Large intestine (tissue), 12 donors: ENCODE measurements at places on chromosomes 3 and 15.
A peak's percentile ranks its signal among the peaks of the same experiment; 100 is the strongest.

DNA sequence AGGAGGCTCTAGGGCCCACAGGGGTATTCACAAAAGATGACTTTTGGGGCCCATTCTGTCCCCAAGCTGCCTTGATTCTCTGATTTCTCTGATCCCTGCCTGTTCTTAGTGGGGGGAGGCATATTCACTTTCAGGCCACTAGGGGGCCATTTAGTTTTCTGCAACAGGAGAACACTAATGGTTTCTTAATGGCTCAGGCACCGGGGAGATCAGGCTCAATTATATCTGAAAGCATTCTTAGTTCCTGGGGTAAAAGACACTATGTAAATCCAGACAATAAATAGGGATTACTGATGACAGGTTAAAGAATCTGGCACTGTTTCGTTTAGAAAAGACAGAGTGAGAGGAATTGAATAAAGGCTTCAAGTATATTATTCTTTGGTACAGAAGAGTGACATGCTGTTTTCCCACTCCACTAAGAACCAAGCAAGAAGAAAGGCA lies 2.5 kb upstream of the INAFM2 start:
- peaks cover 6% of the 10 kb centered on the region for H3K27me3 ChIP-seq
- peaks cover 6% of the 10 kb centered on the region for H3K4me1 ChIP-seq
- no peak overlapping the region for H3K4me3 ChIP-seq
- no peak overlapping the region for H3K27ac ChIP-seq
- H3K36me3 ChIP-seq, result no peaks in the 10 kb centered on the region
- DNase-seq, result peak; percentile 52

DNA sequence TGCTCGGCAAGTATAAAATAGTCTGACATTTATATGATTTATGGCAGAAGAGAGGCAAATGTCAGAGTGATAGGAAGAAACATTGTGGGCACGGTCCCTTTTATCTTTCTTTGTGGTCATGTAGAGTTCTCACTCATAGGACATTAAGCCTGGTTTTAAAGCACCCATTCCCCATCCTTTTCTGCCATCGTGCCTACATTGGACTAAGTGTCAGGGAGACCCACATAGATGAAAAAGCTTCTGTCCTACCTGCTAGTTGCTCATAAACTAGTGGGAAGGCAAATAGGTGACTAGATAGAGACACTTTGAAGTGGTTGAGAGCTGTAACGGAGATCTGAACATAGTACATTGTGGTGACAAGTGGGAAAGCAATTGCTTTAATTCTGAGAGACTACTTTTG lies 155.7 kb downstream of the B3GALNT1 start:
- H3K27me3 ChIP-seq, result no peaks in the 10 kb centered on the region
- H3K36me3 ChIP-seq, result no peaks in the 10 kb centered on the region
- DNase-seq, result no peak
- H3K4me1 ChIP-seq, result no peaks in the 10 kb centered on the region
- no peak overlapping the region for H3K27ac ChIP-seq

GRCh38 chr15:71279757-71280141 lies 164.5 kb downstream of the THSD4 start:
- no peak for DNase-seq
- peaks cover 21% of the 10 kb centered on the region for H3K4me1 ChIP-seq
- H3K4me3 ChIP-seq, result no peak overlapping the region
- H3K36me3 ChIP-seq, result no peaks in the 10 kb centered on the region
- no peak overlapping the region for H3K27ac ChIP-seq

- no peaks in the 10 kb centered on the region for H3K27me3 ChIP-seq
- H3K27ac ChIP-seq, result no peak overlapping the region
- H3K36me3 ChIP-seq, result no peaks in the 10 kb centered on the region
- no peak overlapping the region for H3K4me3 ChIP-seq
- H3K4me1 ChIP-seq, result no peaks in the 10 kb centered on the region
Measured at GRCh38 chr3:187002915-187003314, 72.6 kb downstream of the ST6GAL1 start.

DNA sequence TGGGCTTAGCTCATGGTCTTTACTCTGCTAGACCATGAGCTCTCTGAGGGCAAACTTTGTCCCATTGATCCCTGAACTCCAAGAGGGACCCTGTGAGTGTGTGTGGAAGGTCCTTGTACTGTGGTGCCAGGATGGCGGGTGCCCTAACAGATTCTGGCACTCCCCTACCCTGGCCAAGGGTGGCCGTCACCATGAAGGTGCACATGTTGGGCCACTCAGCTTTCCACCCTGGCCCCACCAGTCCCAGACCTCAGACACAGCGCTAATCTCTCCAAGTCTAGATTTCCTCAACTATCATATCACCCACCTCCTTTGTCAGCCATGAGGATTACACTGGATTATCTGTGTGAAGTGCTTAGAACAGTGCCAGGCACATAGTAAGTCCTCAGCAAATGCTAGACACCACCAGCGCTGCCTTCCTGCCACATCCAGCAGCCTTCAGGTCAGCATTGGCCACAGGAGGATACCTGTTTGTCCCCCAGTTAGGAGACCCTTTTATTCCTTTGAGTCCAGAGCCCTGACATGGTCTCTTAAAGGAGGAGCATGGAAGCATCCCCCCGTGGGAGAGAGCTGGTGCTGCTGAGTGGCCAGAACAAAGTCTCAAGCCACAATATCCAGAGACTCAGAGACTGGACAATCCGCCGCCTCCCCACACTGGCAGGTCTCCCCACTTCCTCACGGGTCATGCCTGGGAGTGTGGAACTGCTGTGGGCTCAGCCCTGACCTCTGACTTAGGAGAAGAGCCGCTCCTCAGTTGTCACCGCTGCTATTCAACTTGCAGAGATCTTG lies 44.5 kb upstream of the SLCO2A1 start:
- DNase-seq, result no peak
- no peaks in the 10 kb centered on the region for H3K4me1 ChIP-seq
- no peaks in the 10 kb centered on the region for H3K27me3 ChIP-seq
- no peak overlapping the region for H3K27ac ChIP-seq

DNA sequence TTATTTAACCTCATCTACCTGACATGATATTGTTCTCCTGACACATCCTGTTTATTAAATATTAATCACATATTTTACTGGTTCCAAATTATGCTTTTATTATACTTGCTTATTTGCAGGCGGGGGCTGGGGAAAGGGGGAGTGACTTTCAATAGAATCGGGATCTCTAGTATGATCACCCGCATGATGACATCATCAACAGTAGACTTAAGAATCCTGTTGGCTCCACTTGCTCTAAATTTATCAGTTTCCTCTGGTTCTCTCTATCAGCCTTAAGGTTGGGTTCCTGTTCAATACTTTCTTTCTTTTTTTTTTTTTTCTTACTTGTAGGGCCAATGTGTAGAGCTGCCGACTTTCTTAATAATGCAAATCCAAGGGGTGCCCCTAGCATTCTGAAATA lies 317.5 kb downstream of the BCHE start:
- H3K27me3 ChIP-seq, result no peaks in the 10 kb centered on the region
- H3K4me3 ChIP-seq, result no peak overlapping the region
- DNase-seq, result no peak
- H3K4me1 ChIP-seq, result no peaks in the 10 kb centered on the region
- no peak overlapping the region for H3K27ac ChIP-seq

DNA sequence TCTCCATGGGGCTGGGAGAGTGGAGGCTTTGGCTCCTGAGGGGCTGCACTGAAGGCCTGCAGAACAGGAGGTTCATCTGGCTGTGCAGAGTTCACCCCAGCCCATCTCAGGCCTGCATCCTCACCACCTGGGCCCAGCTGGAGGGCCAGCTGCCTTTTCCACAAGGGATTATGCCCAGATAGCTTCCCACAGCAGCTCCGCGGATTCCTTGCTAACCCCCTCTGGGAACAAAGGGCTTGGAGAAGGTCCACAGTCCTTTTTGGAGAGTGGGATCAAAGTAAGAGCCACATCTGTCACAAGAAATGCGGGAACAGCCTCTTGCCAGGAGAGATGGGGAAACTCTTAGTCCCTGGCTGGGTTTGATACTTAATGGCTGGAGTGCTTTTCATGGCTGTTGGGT lies 164.7 kb upstream of the RGMA start:
- no peak overlapping the region for H3K4me3 ChIP-seq
- H3K4me1 ChIP-seq, result no peaks in the 10 kb centered on the region
- H3K27me3 ChIP-seq, result no peaks in the 10 kb centered on the region
- no peak overlapping the region for H3K27ac ChIP-seq
- H3K36me3 ChIP-seq, result no peaks in the 10 kb centered on the region

- H3K36me3 ChIP-seq, result peaks cover 34% of the 10 kb centered on the region
- peaks cover 3% of the 10 kb centered on the region for H3K4me1 ChIP-seq
- no peak overlapping the region for H3K27ac ChIP-seq
- DNase-seq, result no peak
- H3K27me3 ChIP-seq, result no peaks in the 10 kb centered on the region
Measured at GRCh38 chr3:53703630-53704362, 142.4 kb downstream of the CHDH start.

DNA sequence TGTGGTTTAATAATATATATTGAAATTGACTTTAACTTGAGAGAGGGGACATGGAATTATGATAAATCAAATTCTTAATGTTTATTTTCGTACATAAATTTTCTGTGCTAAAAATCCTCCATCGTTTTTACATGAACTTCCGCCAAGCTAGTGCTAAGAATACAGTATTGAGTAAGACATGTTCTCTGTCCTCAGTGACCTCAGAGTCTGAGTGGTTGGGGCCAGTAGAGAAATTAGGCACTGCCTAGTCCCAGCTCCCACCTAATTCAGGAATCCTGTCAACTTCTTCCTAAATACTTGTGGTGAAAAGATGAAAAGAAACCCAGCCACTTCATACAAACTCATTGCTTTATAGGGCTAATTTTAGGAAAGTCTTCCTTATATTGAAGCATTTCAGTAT lies 110.3 kb downstream of the PPP2R3A start:
- H3K4me3 ChIP-seq, result no peak overlapping the region
- H3K4me1 ChIP-seq, result no peaks in the 10 kb centered on the region
- DNase-seq, result no peak
- H3K27ac ChIP-seq, result no peak overlapping the region
- H3K36me3 ChIP-seq, result peaks cover 2% of the 10 kb centered on the region

- peaks cover 16% of the 10 kb centered on the region for H3K4me1 ChIP-seq
- no peak overlapping the region for H3K27ac ChIP-seq
- H3K36me3 ChIP-seq, result no peaks in the 10 kb centered on the region
- H3K4me3 ChIP-seq, result no peak overlapping the region
- H3K27me3 ChIP-seq, result no peaks in the 10 kb centered on the region
Measured at GRCh38 chr3:196707566-196707965, 4.5 kb downstream of the CEP19 start.

- DNase-seq, result no peak
- no peak overlapping the region for H3K4me3 ChIP-seq
- H3K27ac ChIP-seq, result no peak overlapping the region
- H3K4me1 ChIP-seq, result no peaks in the 10 kb centered on the region
Measured at GRCh38 chr3:29057326-29057725, 223.5 kb upstream of the RBMS3 start.
